Activated T-cell treated with anti-CD3 and anti-CD28 coated beads, Interleukin-2, amount 50 U/mL, for 72 hours (primary cell): ENCODE measurements at places on chromosomes 2 and 18. TPM values are rescaled to one million over a fixed set of nuclear protein-coding genes. Genes with fewer than 3 reads are reported as not detected.

DNA sequence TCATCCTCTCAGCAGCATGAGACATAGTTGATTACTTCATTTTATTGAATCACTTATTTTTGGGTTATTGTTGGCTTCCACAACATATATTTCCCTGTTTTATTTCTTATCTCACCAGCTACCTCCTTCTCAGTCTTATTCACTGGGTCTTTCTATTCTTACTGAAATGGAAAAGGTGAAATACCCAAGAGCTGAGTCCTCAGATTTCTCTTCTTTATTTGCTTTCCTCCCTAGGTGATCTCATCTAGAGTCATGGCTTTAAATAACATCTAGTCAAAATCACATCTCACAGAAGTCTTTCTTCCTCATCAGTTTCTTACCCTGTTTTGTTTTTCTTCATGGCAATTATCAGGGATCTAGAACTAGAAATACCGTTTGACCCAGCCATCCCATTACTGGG, 105.0 kb upstream of the RBBP8 start:
- no peak for DNase-seq

DNA sequence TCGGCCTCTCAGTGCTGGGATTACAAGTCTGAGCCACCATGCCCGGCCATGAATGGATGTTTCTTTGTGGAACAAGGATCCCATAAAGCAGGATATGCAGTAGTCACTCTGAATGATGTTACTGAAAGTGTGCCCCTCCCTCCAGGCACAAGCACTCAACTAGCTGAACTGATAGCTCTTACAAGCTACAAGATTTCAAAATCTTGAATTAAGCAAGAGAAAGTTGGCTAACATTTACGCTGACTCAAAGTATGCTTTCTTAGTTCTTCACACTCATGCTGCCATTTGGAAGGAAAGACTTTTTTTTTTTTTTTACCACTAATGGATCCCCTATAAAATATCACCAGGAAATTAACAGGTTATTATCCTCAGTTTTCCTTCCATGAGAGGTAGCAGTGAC, 549.0 kb upstream of the PKDCC start:
- no peak for DNase-seq

- no peak for DNase-seq
Observed at GRCh38 chr2:17958466-17959092, 80.1 kb downstream of the KCNS3 start.

Gene MBD1
- 94.9 TPM for total RNA-seq

DNA sequence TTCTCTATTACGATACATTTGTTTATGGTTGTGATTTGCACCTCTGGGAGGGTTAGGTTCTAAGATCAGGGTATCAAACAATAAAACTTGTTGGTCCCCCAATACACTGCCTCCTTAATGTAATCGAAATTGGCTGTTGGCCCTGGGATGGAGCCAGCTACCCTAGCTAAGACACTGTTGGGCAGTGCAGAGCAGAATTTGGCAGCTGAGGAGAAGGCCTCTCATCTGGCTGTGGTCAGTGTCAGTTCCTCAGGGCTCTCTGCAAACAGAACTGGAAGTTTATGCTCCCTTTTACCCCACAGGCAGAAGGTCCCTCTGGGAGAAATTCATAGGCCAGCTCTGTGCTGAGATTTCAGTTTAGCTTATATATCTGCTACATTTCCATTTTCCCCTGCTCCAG, 8.6 kb upstream of the HAAO start:
- DNase-seq: no peak
